ENCODE measurements at places on chromosomes 11 and 22.
A peak's percentile ranks its signal among the peaks of the same experiment; 100 is the strongest.

GRCh38 chr22:31932863-31933262, 11.5 kb upstream of the YWHAH start:
- DNase-seq, result no peak

DNA sequence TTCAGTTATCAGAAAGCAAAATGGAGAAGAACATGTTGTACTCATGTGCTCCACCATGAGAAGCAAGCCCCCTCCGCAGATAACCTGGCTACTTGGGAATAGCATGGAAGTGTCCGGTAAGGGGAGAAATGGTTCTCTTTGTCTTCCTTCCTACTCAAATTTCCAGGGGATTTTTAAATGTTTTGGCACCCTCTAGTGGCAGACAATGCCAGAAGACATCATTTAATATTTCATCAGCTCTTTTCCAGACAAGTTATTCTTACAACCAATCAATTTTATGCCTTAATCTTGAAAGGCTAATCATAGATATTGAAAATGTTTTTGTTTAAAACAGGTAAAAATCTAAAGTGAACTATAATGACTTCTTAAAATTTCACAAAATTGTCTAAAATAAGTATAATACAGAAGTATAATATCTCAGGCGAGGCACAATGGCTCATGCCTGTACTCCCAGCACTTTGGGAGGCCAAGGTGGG, 15.7 kb downstream of the CRTAM start:
- no peak for DNase-seq

- peak; percentile 21 for DNase-seq
Observed at GRCh38 chr11:15101072-15101709, 13.5 kb upstream of the INSC start.

DNA sequence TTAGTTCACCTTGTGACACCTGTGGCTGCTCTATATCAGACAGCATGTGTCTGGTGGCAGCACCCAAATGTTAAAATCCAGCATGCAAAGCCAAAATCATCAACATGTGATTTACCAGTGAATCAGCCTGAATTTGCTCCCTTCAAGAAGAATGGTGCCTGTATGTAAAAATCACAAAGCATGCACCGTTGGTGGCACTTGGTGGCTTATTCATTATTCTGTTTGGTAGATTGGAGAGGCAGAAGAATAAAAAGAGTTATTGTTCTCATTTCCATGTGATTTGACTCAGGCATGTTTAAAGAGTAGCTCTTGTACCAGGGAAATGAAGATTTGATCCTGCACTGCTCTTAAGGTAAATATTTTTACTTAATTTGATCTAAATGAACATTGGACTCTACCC, 143.9 kb upstream of the MPPED2 start:
- no peak for DNase-seq

GRCh38 chr22:27385261-27385998, 416.1 kb downstream of the MN1 start:
- no peak for DNase-seq

DNA sequence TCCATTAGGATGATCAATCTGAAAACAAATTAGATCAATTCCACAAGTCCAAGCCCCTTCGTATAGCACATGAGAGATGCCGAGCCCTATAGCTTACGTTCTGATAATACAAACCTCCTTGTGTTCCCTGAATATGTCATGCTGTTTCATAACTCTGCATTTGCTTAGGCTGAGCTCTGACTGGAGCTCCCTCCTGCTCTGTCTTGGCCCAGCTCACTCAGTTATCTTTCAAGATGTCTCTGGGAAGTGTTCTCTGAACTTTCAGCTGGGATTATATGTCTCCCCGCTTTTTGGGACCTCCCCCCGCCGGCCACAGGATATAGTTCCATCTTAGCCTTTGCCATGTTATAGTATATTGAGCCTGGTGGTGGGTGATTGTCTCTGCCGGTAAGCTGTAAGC, 44.0 kb downstream of the FDX1 start:
- DNase-seq, result no peak

- no peak for DNase-seq
Observed at GRCh38 chr22:28841111-28841510, 40.7 kb upstream of the XBP1 start.

GRCh38 chr11:129950101-129951091, 52.2 kb downstream of the PRDM10 start:
- DNase-seq, result no peak

DNA sequence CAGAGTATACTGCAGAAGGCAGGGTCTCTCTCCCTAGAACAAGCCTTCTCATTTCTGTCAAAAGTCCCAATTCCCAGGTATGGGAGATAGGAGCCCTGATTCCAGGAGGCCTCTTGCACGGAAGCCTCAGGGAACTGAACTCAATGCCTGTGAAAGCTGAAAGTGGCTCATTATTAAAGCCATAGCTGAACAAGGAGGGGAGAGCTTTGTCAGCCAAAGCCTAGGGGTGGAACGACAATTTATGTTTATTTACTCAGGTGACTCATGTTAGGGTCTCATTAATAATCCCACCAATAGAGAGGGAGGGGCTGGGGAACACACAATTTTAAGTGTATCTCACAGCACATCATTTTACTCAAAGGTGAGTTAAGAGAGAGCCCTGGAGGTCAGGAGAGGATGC, 44.9 kb downstream of the DSCAML1 start:
- DNase-seq, result no peak

DNA sequence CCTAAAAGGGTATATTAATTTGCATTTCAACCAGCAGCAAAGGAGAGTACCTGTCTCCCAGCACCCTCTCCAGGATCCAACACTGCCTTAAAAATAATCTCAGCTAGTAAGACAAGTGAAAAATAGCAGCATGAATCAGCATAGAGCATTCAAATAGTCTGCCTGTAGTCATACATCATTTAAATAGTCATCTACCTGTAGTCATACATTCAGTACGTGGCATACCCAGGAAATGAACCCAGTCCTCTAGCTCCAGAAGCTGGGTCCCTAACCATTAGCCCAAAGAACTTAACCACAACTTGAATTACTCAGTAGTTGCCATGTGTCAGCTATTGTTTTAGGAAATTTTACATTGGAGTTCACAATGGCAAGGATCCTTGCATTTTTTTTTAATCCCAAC, 9.3 kb downstream of the TENM4 start:
- DNase-seq, result no peak

DNA sequence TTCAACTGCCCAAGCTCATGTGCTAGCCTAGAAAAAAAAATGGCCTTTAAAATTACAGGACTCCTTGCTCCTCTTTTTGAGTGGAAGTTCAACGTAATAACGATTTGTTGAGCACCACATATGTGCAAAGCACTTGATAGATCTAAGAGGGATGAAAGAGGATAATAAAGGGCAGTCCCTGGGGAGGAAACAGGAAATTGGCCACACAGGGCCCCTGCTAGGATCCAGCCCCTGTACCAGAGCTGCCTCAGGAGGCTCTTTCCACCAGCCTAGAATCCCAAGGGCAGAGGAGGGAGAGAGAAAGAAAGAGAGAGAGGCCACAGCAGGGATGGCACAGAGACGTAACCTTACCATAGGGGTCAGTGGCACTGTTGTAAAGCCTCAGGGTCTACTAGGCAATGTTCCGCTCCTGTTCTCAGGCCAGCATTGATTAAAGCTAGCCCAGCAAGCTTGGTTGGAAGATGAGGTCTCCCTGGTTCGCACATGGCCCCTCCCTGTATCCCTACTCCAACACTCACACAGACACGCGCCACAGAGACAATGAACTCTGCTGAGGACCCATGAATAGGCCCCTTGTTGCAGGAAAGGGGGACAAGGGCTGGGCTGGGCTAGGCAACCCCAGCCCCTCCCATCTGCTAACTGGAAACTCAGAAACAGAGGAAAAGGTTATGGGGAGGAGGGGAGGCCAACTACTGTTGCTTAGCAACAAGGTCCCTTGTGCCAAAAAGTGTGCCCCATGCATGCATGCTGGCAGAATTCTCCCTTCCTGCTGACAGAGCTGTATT, at the start of gene TMPRSS5:
Gene TMPRSS5 (minus strand): TSS at position 438 of the 785 bp plus-strand sequence. CDS start 84 bp downstream, at position 354.
- DNase-seq, result no peak

DNA sequence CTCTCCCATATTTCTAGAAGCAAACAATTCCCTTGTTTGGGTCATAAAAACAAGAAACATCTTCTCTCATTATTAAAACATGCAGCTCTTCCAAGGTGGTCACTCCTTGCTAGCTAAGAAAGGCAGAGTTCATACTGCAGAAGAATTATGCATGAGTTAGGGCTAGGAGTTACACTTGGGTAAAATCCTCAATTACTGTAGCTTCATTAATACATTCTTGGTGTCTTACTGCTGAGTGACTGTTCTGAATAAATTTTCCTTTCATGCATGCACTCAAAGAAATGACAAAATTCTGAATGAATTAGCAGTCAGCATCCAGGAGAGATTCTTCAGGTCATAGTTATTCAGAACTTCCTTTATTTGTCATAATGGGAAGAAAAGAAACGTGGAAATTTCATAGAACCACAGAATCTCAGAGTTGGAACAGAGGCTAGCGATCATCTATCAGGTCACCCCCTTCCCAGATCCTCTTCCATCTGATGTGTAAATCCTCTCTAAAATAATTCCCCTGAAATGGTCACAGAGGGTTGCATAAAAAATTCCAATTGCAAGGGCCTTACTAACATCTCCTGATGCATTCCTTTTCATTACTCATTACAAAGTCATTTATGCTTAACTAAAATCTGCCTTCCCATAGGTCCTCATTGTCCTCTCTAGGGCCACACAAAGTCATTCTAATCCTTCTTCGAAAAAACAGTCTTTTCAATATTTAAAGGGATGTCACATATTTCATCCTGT, 771.5 kb downstream of the DLG2 start:
- DNase-seq, result no peak

- no peak for DNase-seq
Observed at GRCh38 chr11:110716361-110716760, 4.1 kb upstream of the ARHGAP20 start.

DNA sequence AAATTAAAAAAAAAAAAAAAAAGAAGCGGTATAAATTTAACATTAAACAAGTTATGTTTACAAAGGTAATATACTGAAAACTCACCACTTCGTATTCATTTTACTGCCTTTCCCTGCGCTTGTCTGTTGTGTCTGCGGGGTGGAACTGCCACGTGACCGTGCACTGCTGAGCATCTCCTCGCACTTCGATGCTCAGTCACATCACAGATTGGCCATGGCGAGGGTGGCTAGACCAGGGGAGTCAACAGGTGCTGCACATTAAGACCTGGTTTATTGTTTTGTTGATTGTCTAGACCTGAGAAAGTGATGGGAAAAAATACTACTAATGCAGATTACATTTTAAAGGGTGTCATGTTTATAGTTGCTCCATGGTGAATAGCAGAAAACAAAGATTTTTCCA, 22.8 kb upstream of the TUB start:
- DNase-seq, result no peak

GRCh38 chr22:19527861-19528417, 3.7 kb upstream of the CLDN5 start:
- DNase-seq, result no peak

DNA sequence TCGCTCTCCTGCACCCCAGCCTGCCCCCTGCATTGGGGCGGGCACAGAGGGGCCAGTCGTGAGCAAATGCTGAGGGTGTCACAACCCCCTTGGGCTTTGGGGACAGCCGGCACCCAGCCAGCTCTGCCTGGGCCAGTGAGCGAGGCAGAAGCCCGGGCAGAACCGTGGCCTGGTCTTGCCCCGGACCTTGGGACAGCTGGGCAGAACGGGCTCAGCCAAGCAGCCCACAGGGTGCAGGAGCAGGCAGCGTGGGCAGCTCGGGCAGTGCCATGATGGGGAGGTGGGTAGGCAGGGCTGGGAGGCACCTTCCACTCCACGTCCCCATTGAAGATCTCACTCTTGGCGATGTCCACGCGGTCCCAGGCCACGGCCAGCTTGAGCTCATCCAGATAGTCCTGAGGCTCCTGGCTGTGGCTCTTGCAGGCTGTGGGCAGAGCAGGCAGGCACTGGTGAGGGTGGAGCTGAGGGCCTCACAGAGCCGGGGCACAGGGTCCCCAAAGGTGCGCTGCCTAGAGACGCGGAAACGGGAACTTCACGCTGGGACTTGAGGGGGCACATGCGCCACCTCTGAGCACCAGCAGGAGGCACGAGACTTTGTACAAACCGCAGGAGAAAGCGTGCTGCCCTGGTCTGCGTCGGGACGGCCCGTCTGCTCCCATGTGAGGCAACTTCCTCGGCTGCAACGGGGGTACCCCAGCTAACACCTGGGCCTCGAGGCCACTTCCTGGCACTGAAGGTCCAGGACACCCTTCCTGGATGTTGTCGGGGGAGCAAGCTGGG, 15.2 kb downstream of the TSSC4 start:
- no peak for DNase-seq

DNA sequence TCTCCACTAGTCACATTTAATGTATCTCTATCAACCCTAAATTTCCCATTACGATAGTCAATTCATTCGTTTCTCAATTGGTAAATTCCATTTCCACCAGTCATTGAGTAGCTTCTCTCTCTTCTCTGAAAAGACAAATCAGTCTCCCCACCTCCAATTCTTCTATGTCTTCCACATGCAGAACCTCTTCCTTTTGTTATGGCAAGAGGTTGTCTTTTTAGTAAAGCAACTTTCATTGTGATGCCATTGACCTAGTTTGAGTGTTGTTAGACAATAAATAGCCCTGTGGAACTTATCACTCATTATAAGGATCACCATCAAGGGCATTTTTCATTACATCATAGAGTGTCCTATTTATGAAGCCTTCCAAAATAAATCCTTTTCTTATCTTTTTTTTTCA, 340.9 kb downstream of the LRRC4C start:
- no peak for DNase-seq

GRCh38 chr22:38700789-38701628, at the start of gene JOSD1:
Gene JOSD1, minus strand, starts transcription at chr22:38700943. Its CDS starts 956 bp downstream, at chr22:38699987.
- DNase-seq, result peak; percentile 96

GRCh38 chr11:76808996-76809395, 25.8 kb downstream of the TSKU start:
- no peak for DNase-seq

- DNase-seq, result no peak
Observed at GRCh38 chr11:15852179-15852578, 504.2 kb downstream of the SOX6 start.

DNA sequence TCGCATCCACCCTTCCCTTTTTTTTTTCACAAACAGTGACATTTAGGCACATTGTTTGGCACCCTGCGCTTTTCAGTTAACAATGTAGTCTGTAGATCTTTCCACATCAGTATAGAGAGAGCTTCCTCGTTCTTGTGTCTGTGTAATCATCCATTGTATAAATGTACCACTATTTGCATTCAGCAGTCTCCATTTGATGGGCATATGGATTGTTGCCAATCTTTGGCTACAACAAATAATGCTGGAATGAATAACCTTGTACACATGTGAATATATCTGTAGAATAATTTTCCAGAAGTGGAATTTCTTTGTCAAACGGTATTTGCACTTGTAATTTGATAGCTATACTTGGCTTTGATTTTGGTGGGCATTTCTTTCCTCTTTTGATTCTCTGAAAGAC, 17.1 kb downstream of the MPEG1 start:
- no peak for DNase-seq

- no peak for DNase-seq
Observed at GRCh38 chr11:130932086-130932712, 15.9 kb upstream of the SNX19 start.
